Choroid plexus epithelial cell (primary cell): ENCODE measurements at places on chromosomes 12 and 14.

GRCh38 chr12:123916729-123917128 lies 55.9 kb downstream of the CCDC92 start:
- no peak for DNase-seq

DNA sequence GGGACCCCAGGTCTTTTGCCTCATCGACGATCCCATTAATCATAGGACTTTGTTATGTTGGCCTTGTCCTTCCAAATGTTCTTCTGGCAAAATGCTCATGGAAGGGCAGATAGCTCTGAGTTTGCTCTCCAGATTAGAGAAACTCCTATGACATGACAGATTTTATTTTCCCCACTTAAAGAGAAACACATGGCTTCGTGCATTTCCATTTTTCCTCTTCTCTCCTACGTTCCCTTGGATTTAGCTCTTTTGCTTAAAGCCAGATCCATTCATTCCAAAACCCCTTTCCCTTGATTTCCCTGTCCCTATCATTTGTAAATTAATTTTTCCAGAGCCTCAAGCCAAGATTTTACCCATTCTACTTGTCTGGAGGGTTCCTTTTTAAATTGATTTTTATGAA lies 2.9 kb downstream of the PRIMA1 start:
- no peak for DNase-seq

- peak; percentile 79 for DNase-seq
Observed at GRCh38 chr12:69900720-69901131, 75.7 kb downstream of the MYRFL start.

DNA sequence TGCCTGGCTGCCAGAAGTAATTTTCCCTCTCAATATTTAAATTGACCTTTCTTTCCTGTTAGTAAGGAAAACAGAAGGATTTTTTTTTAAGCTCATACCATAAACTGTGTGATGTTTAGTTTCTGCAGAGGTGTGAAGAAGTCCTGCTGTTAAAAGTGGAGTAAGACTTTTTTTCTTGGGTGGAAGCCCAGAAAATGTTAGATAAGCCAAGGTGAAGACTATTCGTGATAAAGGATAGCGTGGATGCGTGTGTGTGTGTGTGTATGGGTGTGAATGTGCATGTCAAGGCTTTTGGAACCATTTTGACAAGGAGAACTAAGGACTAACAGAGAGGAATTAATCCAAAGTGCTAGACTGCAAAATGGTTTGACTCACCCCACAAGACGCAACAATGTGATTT lies 152.9 kb upstream of the SEL1L start:
- no peak for DNase-seq

GRCh38 chr14:35576260-35576659 lies 42.3 kb downstream of the INSM2 start:
- DNase-seq: peak; percentile 34

- DNase-seq: no peak
Observed at GRCh38 chr12:96454396-96454795, 35.0 kb upstream of the CFAP54 start.

DNA sequence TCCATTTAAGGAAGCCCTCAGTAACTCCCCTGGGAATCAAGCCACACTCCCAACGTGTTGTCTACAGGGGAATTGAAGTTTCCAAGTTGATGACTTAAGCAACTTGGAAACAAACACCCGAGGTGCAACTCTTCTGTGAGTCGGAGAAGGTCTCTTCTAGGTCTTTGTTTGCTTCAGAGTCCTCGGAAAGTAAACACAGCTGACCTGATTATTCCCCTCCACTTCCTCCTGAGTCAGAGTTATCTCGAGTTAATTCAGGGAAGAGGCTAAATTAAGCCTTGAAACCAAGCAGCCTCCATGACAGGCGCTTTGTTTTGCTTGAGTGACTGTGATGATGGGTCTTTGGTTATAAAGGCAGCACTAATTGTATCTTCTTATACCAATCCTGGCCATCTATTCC lies 41.8 kb downstream of the TUNAR start:
- no peak for DNase-seq

DNA sequence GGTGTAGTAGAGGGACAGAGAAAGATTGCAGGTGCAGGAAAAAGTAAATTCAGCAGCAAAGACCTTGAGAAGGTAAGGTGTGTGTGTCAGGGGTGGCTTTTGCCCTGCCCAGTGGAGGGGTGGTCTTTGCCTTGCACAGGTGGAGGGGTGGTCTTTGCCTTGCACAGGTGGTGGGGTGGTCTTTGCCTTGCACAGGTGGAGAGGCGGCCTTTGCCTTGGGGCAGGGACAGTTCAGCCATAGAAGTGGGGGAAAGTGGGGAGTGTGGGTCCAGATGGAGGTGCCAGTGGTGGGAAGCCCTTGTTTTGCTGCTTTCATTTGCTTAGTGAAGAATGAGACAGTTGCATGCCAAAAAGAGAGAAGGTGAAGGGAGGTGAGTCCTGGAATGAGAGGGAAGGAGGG lies 65.7 kb downstream of the PRMT8 start:
- DNase-seq: no peak

DNA sequence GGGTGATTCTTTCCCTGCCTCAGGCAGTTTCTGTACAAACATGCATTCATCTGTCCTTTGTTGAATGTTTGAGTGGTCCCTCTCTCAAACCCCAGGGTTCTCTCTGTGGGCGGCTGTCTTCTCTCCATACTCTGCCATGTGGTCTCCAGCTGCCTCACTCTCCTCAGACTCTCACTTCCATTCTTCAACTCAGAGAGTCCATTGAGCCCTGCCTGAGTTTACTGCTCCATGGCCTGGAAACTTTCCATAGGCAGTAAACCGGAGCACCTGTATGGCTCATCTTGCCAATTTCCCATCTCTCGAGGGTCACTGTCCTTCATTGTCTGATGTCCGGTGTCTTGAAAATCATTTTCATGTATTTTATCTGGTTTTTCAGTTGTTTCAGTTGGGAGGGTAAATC lies 11.3 kb downstream of the C14orf132 start:
- no peak for DNase-seq

GRCh38 chr12:69396041-69396440 lies 36.5 kb downstream of the YEATS4 start:
- DNase-seq: no peak

GRCh38 chr12:54680374-54680773 lies 32.2 kb upstream of the DCD start:
- DNase-seq: peak; percentile 37

DNA sequence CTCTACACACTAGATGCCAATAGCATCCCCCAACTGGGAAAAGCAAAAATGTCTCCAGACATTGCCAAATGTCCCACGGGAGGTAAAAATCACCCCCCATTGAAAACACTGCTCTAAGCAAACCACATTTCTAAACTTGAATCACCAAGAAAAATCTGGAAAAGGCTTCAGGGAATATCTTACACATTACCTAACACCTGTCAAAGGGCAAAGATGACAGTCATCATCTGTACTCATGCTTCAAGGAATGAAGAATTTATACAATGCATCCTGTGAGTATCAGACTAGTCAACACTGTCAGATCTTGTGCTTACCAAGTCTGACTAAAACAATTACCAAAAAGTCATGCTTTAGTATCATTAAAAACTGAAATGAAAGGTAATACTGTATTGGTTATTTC lies 161.6 kb upstream of the SOX5 start:
- DNase-seq: peak; percentile 53

- no peak for DNase-seq
Observed at GRCh38 chr12:99122959-99123358, 477.9 kb downstream of the APAF1 start.

DNA sequence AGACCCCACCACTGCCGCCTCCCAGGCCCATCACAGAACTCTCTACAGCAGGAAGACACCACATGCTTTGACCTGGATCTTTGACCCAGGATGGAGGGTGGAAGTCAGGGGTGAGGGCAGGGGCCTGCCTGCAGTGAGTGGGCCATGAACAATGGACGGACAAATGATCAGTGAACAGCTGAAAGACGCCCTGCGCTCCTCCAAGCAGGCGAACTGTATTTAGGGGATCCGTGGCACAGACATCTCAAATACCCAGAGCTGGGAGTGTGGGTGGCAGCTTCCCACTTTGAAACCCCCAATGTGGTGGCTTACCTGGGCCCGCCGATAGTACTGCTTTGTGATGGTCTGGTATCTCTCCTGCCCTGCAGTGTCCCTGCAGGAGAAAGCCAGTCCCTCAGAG lies 8.7 kb upstream of the GPX2 start:
- no peak for DNase-seq

GRCh38 chr14:74792249-74793039 lies 29.3 kb downstream of the YLPM1 start:
- DNase-seq: peak; percentile 44

GRCh38 chr12:45257185-45257930 lies 41.5 kb downstream of the ANO6 start:
- no peak for DNase-seq

DNA sequence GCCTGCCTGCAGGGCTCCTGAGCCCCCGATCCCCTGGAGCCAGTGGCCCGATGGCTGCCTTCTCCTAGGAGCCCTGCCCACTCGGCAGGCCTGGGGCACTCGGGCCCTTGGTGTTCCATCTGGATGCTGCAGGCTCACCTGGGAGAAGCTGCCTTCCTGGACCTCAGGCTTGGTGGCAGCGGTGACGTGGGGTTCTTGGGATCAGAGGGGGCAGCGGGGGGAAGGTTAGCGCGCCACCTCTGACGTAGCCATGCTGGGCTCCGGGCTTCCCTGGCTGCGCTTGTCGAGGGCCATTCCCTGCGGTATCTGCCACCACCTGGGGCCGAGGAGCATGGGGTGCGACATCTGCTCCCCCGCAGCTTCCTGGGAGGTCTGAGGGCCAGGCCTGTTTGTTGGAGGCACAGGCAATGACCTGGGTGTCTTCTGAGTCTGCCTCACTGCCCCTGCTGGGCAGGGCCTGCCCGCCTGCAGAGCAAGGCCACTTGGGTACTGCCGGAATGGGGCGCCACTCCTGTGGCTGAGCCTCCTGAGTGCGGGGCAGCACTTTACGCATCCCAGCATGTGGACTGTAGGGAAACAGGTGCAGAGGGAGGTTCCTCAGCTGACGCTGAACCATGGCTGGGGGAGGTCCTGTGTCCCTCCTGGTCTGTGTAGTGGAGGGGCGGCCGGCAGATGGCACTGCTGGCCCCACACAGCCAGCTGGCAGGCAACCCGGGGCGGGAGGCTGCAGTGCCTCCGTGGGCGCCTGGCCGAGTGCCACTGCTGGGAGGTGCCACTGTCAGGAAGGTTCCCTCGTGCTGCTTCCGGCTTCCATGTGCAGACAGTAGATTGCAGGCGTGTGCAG lies 20.3 kb downstream of the MTA1 start:
- DNase-seq: no peak

GRCh38 chr12:124744273-124744640 lies 119.4 kb downstream of the SCARB1 start:
- no peak for DNase-seq

DNA sequence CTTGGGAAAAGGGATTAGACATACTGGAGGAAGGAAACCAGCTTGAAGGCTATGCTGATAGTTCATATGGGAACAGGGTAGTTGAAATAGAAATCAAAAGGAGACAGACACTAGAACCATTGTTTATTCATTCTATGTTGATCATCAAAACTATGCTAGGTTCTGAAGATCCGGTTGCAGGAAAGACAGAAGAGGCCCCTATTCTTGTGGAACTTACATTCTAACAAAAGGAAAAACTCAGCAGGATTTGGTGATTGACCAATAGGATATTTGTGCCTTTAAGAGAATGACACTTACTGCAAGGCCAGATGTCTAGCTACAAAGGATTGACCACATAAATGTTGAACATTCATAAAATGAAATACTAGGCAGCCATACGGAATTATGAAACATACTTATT lies 179.2 kb downstream of the AKAP6 start:
- peak; percentile 84 for DNase-seq

GRCh38 chr14:38212111-38212510 lies 4.4 kb downstream of the SSTR1 start:
- no peak for DNase-seq

DNA sequence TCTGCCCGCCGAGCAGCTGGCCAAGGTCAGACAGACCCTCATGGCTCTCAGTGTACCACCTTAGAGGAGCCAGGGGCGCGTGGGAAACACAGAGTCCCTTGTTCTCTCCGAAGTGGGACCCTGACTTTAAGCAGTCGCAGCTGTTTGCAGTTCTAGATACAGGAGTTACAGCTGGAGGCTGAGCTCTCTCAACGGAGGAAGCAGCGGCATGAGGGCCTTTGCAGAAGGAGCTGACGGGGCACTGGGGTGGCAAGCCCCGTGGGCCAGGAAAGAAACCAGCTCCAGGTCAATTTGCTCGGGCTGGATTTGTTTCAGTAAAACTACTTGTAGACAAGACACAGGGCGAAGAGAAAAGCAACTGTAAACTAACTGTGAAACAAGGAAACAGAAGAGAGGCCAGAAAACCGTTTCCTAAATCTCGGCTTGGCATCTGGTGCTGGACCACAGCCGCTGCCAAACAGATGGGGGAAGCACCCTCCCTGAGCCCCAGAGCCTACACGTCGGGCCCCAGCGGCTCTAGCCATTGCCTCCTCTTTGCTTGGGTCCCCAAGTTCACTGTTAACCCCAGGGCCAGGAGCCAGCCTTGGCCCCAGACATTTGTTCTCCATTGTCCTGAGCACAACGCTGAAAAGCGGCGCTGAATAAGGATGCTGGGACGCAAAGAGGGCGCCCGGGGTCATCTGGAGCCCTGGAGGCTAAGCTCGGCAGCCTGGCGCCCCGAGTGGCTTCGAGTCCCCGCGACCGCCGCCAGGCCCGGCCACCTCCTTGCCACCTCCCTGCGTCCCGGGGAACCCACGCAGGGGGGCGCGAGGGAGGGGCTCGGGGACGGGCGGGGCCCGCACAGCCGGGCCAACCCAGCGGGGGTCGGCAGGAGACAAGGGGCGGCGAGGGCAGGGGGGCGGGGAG lies 914 bp upstream of the PACS2 start:
- DNase-seq: no peak

DNA sequence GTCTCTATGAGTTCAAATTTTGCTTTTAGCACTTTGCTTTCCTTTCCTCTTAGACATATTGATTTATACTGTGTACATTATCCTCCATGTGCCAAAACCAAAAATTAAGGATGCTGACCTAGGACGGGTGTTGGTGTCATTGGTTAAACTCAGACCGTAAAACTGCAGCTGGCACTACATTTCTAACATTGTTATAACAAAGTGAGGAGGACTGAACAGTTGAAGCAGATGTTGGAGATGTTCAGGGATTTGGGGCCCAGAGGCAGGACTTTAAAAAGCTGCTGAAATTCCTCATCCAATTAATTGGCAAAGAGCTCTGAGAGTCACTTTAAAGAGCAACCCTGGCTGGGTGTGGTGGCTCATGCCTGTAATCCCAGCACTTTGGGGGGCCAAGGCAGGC lies 72.4 kb downstream of the TMTC1 start:
- DNase-seq: no peak

- no peak for DNase-seq
Observed at GRCh38 chr12:104697186-104697585, 240.4 kb downstream of the CHST11 start.

DNA sequence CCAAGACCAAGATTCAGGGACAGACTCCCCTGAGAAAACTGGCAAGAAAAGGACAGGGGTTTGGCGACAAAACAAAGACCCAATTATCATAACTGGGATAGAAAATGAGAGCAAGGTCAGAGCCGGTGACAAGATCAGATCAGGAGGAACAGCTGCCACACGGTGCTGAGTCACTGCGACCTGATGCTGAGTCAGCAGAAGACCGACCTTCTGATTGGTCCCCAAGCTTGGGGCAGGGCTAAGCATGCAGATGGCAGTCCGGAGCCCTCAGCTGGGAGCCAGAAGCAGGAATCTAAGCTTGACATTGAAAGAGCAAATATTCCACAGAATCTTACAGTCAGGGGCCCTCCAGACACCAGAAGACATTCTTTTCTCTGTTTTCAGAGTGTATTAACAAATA lies 19.1 kb upstream of the ARMH4 start:
- DNase-seq: peak; percentile 92

GRCh38 chr14:54727929-54728328 lies 161.0 kb downstream of the SAMD4A start:
- DNase-seq: no peak

- no peak for DNase-seq
Observed at GRCh38 chr14:92958373-92959188, 35.6 kb downstream of the CHGA start.
